ENCODE measurements at places on chromosomes 5 and 9.

- no peak for DNase-seq
Measured at GRCh38 chr5:75886706-75887105, 169.5 kb upstream of the POC5 start.

GRCh38 chr5:122153774-122154173 lies 24.4 kb downstream of the ZNF474 start:
- DNase-seq, result no peak

- no peak for DNase-seq
Measured at GRCh38 chr9:15786616-15787015, 233.8 kb downstream of the CCDC171 start.

GRCh38 chr9:97985058-97985861 lies 2.1 kb downstream of the ANP32B start:
- DNase-seq, result no peak

DNA sequence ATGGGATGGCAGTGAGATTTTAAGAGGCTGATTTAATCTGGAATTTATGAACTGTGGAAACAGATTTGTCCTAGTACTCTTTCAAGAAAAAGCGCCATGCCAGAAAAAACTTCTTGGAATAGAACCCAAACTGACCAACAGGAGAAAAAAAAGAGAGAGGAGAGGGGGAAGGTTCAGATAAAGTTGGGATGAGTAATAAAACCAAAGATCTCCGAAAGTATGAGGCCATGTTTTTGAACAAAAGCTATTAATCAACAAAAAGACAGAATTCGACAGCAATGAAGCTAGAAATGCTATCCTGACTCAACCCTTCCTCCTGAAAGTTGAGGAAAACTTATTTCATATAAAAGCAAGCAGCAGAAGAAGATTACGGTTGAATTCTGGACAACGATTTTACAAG lies 135.5 kb downstream of the CEMIP2 start:
- DNase-seq, result no peak

DNA sequence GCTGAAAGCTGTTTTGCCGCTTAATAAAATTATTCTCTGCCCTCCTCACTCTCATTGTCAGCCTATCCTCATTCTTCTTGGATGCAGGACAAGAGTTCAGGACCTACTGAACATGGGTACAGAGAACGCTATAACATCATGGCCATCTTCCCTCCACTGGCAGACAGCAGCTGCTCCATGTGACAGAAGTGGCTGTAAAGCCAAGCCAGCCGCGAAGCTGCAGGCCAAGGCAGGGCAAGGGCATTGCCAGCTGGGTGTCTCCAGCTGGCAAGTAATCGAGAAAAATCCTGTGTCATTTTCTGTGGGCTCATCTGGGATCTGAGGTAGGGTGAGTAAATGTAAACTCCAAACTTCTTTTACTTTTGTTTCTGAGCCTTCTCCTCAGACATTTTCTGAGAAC lies 84.8 kb downstream of the SLC25A46 start:
- DNase-seq, result no peak

DNA sequence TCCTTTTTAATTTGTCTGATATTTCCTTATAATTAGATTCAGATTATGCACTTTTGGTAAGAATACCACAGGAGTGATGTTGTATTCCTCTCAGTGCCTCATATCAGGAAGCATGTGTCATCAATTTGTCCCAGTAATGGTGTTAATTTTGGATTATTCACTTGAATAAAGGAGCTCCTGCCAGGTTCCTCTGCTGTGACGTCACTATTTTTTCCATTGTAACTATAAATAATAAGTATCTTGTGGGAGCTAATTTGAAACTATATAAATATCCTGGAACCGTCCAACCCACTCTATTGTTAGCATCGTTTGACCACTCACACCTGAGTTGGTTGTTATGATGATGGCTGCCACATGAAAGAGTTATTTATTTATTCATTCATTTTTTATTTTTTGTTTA lies 107.9 kb downstream of the INVS start:
- no peak for DNase-seq

DNA sequence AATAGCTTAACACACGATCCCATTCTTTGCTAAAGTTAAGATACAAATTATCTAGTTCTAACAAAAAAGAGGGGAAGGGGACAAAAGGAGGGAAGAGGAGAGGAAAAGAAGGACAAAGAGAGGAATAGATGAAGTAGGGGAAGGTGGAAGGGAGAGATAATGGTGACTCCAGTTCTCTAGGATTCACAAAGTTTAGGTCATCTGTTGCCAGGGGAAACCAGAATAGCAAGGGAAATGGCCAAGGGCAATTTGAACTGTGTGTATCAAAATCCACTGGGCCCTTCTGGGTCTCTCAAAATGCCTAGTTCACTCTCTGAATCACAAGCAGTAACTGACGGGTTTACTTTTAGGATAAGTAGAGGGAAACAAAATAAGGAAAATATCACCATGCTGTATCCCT lies 7.6 kb downstream of the SLC24A2 start:
- no peak for DNase-seq

- DNase-seq, result peak; percentile 72
Measured at GRCh38 chr5:72280581-72281069, 39.4 kb downstream of the MRPS27 start.

GRCh38 chr9:123107639-123108285 lies 74.3 kb downstream of the GPR21 start:
- no peak for DNase-seq

GRCh38 chr5:421287-421880 lies 21.6 kb upstream of the EXOC3 start:
- no peak for DNase-seq

DNA sequence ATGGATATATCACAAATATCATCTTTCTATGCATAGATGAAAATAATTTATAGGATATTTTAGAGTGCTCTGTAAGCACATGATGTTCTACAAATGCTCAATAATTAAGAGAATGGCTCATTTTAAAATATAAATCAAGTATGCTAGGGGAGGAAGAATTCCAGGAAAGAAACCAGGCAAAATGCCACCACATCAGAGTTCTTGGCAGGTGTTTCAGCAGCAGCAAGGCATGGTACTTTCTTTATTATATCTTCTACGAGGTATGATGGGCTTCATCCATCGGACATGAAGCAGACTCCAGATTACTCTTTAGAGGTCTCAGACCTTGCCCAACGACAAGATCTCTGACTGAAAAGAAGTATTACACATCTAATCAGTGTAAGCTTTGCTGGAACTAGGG lies 316.3 kb upstream of the ARRDC3 start:
- DNase-seq, result no peak

GRCh38 chr9:89446961-89447310 lies 51.0 kb downstream of the SEMA4D start:
- DNase-seq, result no peak

DNA sequence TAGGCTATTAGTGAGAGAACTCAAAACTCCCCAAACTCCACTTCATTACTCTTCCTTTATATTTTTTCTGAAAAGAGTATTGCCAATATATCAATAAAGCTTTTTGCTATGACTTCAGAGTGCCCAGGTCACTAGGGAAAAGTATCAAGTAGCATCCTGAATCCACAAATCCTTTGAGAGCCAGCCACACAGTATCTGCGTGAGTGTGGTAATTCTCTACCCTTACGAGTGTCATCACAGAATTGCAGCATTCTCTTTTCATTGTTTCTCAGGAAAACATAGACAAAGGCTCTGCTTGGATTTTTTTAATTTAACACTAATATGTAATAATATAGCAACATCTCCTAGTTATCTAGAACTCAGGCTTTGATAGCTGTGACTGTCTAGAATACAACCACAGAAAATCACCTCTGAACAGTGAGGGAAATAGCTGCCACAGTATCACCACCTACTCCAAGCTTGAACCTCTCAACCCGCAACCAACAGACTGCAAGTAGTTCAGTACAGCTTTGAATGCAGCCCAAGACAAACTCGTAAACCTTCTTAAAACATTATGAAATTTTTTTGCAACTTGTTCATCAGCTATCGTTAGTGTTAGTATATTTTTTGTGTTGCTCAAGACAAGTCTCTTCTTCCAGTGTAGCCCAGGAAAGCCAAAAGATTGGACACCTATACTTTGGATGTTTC lies 79.3 kb upstream of the CCDC152 start:
- DNase-seq, result no peak

GRCh38 chr9:69279733-69280132 lies 45.3 kb upstream of the ENTREP1 start:
- DNase-seq, result no peak

DNA sequence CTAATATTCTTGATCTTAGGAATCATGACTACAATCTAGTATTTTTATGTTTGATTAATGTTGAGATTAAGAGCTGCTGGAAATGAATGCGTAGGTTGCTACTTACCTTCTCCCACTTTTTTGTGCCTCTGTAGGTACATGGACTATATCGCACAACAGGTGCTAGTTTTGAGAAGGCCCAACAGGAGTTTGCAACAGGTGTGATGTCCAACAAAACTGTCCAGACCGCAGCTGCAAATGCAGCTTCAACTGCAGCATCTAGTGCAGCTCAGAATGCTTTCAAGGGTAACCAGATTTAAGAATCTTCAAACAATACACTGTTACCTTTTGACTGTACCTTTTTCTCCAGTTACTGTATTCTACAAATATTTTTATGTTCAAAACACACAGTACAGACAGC lies 115.0 kb downstream of the SCAMP1 start:
- no peak for DNase-seq

- no peak for DNase-seq
Measured at GRCh38 chr9:114427644-114428043, 39.9 kb upstream of the AKNA start.

- DNase-seq, result no peak
Measured at GRCh38 chr9:79263628-79264027, 308.1 kb upstream of the TLE4 start.

- DNase-seq, result peak; percentile 38
Measured at GRCh38 chr5:38678076-38678475, 121.6 kb upstream of the LIFR start.

- no peak for DNase-seq
Measured at GRCh38 chr5:40172721-40173120, 507.0 kb upstream of the PTGER4 start.

DNA sequence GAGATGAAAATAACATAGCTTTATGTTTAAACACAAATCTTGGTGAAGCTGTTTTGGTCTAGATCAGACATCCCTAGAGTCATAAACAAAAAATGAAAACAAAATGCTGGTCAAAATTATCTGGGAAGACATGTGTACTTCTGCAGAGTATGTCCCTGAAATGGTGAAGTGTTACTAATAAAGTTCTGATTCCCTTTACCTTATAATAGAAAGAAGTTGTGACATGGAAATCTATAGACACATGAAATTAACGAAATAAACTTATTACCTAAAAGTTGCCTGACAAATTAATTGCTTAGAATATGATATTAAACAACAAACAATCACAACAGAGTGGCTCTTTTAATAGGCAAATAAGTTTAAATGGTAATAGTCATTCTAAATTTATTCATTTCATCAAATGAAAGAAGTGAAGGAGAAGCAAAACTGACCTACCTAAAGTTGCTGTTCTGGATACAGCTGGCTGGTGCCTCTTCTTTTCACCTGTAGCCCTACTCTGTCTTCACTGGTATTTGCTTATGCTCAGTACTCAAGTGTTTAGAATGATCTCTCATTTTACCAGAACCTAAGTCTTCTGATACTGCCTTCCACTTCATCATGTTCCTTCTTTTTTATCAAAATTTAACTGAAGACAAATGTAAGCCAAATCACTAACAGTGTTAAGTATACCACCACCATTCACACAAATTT lies 38.8 kb downstream of the FNIP1 start:
- DNase-seq, result no peak

- no peak for DNase-seq
Measured at GRCh38 chr5:74009502-74009901, 383.5 kb downstream of the ARHGEF28 start.

- DNase-seq, result no peak
Measured at GRCh38 chr9:124182741-124183140, 75.0 kb upstream of the NEK6 start.

- no peak for DNase-seq
Measured at GRCh38 chr5:60972231-60972630, 27.2 kb downstream of the NDUFAF2 start.

- DNase-seq, result no peak
Measured at GRCh38 chr9:111106202-111106601, 67.9 kb upstream of the LPAR1 start.

DNA sequence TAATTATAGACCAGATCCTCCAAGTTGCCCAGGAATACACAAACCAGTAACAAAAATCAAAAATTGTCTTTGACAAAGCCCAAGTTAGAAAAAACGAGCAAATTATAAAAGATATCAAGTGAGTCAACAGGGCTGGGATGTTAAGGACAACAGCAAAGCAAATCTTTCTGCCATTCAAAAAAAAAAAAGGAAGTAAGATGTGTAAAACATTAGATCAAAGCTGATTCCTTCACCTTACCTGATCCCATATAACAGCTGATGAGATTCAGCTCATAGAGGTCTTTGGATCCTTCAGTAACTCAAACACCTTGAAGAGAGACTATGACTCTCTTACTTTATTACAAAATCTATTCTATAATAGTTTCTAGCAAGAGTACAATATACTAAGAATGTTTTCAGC lies 100.9 kb downstream of the STRBP start:
- DNase-seq, result no peak

DNA sequence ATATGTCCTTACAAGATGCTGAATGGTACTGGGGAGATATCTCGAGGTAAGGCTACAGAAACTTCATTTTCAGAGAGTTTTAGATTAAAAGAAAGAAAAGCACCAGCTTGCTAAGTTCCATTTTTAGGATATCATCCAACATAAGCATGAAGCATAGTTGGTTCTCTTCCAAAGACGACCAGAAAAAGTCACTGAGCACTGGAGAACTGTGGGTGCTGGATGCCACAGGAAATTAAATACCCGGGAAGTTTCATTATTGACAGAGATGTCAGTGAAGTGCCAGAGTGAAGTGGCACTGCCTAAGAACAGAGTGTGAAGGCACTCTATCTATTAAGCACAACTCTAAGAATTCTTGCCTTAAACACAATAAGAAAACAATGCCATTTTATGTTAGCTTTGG lies 76.8 kb downstream of the PIK3R1 start:
- DNase-seq, result no peak

DNA sequence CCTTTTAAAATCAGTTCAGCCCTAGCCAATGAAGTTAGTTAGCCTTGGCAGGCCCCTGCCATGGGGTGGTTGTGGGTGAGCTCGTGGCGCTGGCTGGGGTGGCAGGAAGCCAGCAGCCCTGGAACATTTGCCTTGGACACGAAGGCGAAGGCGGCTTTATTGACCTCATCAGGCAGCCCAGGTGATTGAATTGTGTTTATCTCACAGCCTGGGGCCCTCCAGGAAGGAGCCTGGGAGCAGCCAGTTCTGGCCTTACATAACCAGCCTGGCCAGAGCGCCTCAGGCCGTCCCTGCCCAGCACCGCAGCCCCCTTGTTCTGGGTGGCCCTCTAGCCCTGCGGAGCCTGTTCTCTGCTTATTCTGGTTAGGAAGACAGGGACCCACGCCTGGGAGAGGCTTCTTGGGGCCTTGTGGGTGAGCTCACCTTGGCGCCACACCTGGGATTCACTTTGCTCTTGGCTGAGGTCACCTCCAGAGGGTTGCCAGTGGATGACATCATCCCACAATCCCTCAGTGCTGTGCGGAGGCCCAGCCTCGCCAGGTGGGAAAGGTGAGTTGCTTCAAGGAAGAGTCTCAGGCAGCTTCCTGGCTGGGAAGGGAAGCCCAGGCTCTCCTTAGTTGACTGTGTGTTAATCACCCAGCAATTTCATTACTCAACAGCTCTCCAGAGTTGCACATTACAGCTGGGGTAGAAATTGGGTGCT lies 54.4 kb upstream of the RPL26L1 start:
- no peak for DNase-seq

GRCh38 chr5:122790354-122791103 lies 15.6 kb downstream of the SNX2 start:
- DNase-seq, result no peak

Measured in Ammon's horn (tissue), 1 donor.